ENCODE measurements at places on chromosomes 16 and 17.
A peak's percentile ranks its signal among the peaks of the same experiment; 100 is the strongest.

DNA sequence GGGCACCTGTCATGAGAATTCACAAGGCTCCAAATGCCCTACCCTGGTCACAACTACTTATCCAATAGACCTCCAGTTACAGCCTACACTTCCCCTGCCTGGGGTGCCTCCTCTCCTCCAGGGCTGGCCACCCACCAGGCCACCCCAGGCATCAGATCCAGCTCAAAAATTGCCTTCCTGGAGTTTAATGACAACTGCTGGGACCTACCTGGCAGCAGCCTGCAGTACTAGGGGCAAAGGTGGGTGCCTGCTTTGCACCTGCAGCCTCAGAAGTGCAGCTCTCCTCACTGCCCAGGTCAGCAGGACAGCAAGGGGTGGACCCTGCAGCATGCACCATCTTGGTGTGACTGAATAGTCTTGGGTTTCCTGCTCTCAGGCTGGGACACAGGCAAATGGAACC, 3.6 kb downstream of the GP1BA start:
- no peak for DNase-seq

- no peak for DNase-seq
These were observed 74.7 kb downstream of the SREBF1 start for GRCh38 chr17:17761894-17762743.

GRCh38 chr17:69812240-69812837, 262.7 kb upstream of the KCNJ16 start:
- DNase-seq: no peak

GRCh38 chr16:850668-851067, 50.1 kb upstream of the GNG13 start:
- DNase-seq: no peak

GRCh38 chr17:12422651-12423050, 243.0 kb upstream of the MYOCD start:
- no peak for DNase-seq

GRCh38 chr17:69060822-69061221, at the start of gene ABCA9:
Gene ABCA9, minus strand, starts transcription at chr17:69060927. Its CDS starts 9,801 bp downstream, at chr17:69051126.
- DNase-seq: no peak

DNA sequence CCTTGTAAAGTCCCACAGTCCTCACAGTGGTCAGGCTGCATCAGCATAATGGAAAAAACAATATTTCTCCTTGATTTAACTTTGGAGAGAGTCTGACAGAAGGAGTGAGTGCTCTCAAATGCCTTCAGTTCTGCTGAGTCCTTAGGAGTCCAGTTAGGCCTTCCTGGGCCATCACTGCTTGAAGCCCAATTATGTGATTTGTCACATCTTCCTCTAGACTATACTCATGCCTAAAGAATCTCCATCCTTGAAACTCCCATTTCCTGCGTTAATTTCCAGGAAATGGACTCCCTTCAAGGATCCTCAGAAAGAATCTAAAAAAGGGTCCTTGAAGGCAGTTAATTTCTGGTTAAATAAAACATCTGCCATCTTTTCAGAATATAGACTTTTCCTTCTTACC, 52.8 kb downstream of the SLFN5 start:
- no peak for DNase-seq

- peak; percentile 83 for DNase-seq
These were observed 6.1 kb downstream of the GJD3 start for GRCh38 chr17:40358323-40359038.

All from activated CD4-positive, alpha-beta T cell treated with anti-CD3 and anti-CD28 coated beads for 1 hour (primary cell).